ENCODE measurements at places on chromosomes 5 and 9.

DNA sequence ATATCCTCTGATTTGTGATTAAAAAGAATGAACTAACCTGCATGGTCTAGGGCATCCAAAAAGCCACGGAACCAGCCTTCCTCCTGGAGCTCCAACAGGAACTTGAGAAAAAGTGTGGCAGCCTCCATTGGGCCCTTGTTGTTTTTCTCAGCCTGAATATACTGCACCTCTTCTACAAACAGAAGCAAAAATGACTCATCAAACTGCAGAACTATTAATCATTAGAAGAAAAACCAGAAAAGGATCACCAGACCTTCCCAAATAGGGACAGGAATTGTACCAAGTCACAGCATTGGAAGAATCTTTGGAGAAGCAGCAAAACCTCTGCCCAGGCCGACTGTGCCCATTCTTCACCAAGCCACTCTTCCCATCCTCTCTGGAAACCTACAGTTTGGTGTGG lies 25.2 kb downstream of the RIGI start:
- DNase-seq, result no peak

DNA sequence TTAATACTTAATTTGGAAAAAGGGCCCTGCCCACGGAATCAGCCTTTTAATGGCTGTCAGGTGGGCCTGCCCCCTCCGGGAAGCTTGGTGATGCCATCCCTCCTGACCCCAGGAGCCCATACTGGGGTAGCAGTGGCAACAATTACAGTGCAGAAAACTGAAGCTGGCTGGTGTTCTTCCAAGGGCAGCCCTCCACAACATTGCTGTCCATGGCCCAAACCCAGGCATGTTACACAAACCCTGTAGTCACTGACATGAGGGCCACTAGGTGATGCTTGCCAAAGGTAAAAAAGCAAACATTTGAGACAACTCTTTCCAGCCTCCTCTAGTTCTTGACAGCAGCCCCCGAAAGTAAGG lies 150.1 kb upstream of the LHFPL2 start:
- DNase-seq, result no peak

DNA sequence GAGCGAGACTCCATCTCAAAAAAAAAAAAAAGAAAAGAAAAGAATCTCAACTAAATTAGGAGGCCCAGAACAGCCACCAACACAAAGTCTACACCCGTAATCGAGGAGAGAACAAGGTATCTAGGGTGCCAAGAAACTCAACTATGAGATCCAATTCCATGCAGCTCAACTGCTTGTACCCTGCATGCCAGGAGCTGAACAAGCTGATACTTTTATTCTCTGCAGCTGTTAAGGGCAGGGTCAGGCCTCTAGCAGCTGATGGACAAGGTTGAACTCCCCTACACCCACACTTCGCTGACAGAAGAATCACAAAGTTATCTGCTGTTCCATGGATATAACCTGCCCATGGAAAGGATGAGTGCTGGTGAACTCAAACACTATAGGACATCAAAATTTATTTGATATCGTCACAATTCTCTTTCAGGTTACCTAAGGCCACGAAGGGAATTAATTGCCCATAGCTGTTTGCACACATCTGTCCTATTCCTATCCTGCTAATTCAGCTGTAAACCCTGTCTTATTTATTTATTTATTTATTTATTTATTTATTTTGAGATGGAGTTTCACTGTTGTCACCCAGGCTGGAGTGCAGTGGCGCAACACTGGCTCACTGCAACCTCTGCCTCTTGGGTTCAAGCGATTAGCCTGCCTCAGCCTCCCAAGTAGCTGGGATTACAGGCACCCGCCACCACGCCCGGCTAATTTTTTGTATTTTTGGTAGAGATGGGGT lies 20.7 kb downstream of the UBAP2 start:
- DNase-seq, result no peak

GRCh38 chr5:38780945-38781344 lies 64.9 kb upstream of the OSMR start:
- DNase-seq, result peak; percentile 2

DNA sequence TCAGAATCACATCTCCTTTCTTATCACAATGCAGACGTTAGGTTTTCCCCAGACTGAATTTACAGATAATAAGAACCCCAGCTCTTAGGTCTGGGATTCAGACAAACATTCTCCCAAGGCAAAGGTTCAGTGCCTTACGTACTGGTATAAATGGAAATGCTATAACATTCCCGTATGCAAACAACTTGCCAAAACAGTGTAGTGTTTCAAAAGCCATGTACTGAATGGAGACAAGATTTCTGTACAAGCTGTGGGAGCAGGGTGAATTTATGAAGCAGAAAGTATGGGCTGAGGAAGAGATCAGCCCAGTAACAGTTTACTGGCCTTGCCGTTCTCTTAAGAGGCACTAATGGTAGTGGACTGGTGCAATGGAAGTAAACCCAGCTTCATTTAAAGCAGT lies 225.5 kb upstream of the ZNF462 start:
- DNase-seq, result no peak

Measured in NCI-H82 (cell line).